CD4-positive, alpha-beta T cell treated with Interferon alpha-2 for 1 hour (primary cell): ENCODE measurements at places on chromosomes 7 and 10.
A peak's percentile ranks its signal among the peaks of the same experiment; 100 is the strongest.

GRCh38 chr10:96619120-96619519, 32.3 kb upstream of the TM9SF3 start:
- no peak for DNase-seq

- DNase-seq: no peak
Measured at GRCh38 chr7:44727158-44727936, 21.3 kb upstream of the ZMIZ2 start.

DNA sequence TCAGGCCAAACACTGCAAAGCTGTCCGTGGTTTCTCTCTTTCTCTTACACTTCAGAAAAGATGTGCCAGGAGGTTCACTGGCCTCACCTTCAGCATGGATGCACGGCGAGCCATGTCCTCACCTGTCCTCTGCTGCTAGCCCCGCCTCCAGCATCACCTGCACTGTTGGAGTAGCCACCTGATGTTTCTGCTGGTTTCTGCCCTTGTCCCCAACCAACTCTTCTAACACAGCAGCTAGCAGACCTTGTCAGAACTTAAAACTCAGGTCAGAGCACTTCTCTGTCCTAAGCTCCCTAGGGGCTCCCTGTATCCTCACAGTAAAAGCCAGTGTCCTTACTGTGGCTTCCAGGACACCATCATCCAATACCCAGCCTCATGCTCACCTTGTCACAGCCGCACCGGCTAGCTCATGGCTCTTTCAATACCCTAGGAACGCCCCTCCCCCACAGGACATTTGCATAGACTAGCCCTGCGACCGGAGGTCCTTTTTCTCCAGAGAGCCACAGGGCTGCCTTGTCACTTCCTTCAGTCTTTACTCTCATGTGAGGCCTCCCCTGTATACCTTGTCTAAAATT, 15.2 kb downstream of the PALD1 start:
- DNase-seq: peak; percentile 50

DNA sequence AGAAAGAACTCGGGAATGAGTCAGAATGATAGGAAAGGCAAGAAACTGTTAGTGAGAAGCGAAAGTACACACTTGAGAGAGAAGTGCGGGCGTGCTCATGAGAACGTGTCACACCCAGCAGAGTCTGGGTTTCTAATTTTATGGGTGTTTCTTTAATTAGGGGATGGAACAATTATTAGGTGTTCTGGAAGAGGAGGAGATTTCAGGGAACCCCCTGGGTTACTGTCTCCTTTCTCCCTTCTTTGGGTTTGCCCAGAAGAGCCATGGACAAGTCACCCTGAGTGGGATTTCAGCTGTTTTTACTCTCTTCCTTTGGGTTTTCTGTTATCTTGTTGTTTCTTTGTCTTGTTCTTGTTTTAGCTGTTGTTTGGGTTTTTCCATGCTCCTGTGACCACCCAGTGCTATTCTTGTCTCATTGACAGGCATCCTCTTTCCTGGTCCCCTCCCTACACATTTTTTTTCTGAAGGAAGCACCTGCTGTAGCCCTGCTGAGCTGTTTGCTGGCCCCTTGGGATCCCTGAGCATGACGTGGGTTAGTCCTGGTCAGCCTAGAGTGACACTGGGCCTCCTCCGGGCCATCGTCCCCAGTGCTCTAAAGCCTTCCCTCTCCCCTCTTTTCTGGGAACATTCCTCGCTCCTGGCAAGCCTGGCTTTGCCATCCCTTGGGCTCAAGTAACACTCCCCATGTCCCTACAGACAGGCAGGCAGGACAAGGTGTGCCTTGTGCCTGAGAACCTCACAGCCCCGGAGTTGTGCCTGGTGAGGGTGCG, 3.5 kb downstream of the SH2D4B start:
- peak; percentile 28 for DNase-seq

DNA sequence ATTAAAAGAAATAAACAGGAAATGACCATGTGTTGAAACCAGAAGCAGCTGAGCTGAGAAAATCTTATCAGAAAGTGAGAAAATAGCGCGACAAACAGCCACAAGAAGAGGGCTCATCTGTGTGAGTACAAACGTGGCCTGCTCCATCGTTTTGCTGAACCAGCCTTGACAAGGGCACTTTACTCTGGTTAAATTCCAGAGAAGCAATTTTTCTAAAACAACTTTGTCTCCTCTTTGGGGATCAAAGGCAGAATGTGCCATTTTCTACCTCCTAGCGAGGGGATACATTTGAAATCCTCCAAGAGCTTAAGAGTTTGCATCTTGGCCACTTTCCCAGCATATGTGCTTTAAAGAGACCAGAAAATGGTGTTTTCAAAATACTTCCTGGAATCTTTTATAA, 51.3 kb upstream of the VIPR2 start:
- no peak for DNase-seq

- no peak for DNase-seq
Measured at GRCh38 chr10:118409295-118409694, 67.2 kb upstream of the FAM204A start.

GRCh38 chr10:93095225-93095624, 21.5 kb downstream of the CYP26A1 start:
- DNase-seq: no peak

DNA sequence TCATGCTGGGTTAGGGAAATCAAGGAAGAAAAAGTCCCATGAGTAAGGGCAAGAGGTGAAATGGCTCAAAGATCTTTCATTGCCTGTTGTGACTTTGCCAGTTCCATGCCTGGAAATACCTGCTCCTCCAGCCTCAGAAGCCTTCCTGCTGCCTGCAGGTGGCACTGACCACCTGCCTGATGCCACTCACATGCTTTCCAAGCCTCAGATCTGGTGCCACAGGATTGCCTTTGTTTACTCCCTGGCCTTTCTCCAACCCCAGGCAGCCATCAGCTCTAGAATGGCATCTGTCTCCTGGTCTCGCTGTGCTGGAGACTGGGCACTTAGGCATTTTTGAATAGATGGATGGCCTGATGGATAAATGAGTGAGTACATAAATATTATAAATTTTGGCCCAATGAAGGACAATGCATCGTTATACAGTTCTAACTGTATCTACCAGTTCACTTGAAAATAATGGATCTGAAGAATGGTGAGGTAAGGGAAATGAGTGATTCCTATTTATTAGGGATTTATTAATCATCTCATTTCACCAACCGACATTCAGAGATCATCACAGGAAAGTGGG, 657.2 kb downstream of the INHBA start:
- DNase-seq: no peak

GRCh38 chr10:128060341-128061250, 65.6 kb downstream of the MKI67 start:
- no peak for DNase-seq

DNA sequence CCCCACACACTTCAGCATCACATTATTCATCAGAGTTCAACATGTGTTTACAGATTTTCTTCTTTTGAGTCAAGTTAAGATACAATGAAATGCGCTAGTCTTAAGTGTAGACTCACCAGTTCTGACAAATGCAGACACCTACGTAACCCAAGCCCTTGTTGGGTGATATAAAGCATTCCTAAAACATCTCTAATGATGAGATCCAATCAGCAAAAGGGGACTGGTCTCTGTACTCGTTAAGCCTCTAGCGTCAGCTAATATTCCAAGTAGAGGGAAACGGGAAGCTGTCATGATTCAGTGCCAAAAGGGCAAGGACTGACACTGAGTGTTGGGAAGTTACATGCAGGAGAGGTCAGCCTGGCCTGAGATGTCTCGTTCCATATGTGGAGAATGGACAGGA, 38.7 kb upstream of the TRIL start:
- DNase-seq: no peak

DNA sequence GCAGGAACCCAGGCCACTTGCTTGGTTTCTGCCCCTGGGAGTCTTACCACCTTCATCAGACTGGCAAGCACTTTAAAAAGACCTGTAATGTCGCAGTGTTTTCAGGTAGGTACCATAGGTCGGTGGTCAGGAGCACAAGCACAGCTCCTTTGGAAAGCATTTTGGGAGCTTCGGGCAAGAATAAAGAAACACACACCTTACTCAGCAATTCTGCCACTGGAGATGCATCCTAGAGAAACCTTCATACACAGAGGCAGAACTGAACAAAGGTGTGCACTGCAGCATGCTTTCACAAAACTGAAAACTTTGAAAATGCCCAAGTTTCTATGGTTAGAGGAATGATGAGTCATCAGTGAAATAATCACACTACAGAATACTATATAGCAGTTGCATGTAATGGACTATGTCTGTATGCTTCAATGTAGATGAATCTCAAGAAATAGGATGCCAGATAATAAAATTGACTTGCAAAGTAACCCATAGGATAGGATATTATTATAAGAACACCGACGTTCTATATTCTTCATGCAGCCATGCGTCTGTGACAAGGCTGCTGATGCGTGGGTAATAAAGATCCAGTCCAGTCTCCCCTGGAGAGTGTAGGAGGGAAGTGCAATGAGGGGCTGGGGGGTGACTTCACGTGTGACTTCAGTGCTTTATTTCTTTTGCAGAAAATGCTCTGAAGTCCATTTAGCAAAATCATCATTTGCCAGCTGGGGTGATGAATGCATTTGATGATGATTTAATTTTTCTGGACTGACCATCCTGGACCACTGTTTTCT, 309.5 kb downstream of the WDR37 start:
- no peak for DNase-seq

GRCh38 chr10:103552856-103553742, 59.6 kb downstream of the NEURL1 start:
- DNase-seq: no peak

GRCh38 chr7:121076350-121077164, 88.0 kb downstream of the CPED1 start:
- no peak for DNase-seq

GRCh38 chr7:134083766-134084487, 43.2 kb upstream of the LRGUK start:
- no peak for DNase-seq

GRCh38 chr10:86770412-86770960, 14.1 kb downstream of the BMPR1A start:
- no peak for DNase-seq

- peak; percentile 42 for DNase-seq
Measured at GRCh38 chr10:92239600-92240288, 51.1 kb downstream of the CPEB3 start.

DNA sequence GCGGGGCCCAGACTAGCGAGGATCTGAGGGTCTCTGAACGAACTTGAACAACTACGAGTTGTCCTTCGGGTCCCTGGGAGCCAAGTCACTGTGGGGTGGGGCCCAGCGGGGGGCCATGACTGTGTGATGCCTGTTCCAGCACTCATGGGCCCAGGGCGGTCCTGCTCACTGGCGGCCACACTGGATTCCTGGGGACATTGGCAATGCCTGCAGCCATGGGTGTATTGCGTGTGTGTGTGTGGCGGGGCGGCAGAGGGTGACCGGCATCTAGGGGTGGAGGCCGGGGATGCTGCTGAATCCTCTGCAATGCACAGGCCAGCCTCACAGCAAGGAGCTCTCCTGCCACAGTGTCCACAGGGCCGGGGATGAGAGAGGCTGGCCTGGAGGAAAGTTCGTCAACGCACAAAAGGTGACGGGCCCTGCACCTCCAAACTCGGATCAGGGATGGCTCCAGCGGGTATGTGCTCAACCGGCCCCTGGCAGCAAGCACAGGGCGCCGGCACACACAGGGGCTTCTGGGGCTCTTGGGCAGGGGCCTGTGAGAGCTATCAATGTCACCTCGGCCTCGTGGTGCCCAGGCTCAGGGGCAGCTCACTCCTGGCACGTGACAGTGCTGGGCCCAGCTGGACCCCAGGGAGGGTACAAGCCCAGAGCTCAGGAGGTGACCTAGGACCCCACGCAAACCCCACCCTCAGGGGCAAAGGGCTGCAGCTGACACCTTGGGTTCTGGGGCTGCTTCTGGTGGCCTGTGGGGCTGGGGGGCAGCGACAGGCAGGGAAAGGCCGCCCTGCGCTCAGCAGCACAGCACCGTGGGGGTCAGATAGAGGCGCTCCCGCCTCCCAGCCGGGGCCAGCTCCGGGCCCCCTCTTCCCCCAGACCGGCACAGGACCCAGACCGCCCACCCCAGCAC, 27.9 kb downstream of the PAPOLB start:
- no peak for DNase-seq

DNA sequence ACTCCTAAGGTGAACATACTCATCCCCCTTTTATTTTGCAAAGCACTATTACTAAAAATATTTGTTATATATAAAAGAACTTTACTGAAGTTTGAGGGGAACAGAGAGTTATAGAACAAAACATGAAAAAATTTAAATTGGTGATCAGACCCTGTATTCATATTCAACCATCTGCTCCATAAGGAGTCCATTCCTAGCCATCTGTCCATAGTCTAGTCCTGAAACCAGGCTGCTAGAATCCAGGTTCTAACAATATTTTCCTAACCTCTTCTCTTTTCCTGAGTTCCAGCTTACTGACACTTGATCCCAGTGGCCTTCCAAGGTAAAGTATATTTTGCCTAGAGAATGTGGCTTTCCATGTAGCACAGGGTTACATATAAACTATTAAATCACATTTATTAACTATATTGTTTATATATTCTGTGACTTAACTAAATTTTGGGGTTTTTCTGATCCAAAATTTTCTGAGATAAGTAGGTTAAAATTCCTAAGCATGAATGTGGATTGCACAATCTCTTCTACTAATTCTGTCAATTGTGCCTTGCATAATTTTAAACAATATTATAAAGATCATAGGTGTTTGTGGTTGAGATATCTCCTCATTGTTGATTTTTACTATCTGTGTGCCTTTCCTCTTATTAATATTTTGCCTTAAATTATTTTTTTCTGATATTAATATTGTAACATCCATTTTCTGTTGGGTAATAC, 137.6 kb upstream of the MAGI2 start:
- no peak for DNase-seq

GRCh38 chr7:78018641-78019446, 220.3 kb downstream of the PHTF2 start:
- no peak for DNase-seq

DNA sequence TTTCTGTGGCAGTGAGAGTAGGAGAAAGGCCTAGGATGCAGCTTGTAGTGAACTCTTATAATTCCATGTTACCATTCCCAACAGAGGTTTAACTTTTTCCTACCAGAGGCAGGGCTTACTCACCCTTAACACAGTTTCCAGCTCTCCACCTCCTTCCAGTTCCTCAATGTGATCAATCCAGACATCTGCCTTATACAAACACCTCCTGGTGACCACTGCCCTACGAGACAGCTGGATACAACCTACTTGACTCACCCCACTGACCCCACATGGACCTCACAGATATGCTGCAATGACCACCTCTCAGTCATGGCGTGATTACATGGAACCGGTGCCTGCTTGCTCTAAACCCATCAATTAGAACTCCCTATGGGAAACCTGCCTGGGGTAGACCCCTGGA, 326.5 kb downstream of the TNS3 start:
- DNase-seq: no peak
